HCEC 1CT (cell line): ENCODE measurements at places on chromosomes 7 and 10.

DNA sequence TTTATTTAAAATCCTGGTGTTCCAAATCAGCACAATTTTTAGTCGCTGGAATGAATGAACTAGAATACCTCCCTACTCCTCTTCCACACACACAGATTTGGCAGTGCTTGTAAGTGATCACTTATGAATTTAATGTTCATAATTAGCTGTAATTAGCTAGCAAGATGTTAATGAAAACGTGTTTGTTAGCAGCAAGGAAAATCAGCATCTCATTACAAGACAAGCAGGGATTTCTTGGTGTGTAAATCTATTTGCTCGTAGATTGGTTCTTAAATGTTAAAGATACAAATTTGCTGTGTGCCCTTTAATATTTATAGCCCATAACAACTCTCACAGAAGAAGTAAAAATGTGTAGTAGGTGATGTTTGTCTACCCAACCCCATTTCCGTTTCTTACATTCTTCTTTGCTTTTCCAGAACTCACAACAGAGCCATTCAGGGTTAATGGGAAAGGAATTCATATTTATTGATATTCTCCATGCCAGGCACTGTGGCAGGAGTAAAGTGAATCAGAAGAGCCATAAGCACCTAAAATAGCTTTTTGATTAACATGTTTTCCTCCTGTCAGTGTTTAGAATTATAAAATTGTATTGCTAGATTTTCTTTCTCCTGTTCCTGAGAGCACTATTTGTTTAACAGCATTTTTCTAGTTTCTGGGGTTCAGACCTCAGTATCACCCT is 49.6 kb downstream of the SEMA3C start:
- DNase-seq = no peak

DNA sequence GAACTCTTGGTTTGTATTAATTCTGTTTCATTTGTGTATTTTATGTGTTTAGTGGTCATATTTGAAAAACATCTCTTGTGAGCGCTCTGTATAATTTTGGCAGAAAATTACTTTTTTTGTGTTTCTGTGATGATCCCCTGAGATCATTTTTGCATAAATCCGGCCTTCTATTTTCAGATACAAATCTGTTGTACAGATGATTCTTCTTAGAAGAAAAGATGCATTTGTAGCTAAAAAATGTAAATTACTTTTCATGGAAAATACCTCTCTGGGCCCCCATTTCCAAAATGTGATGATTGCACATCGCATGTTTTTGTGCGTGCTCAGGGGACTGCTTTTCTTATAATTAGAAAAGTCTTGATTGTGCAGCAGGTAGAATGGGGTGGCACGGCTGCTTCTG is 395.4 kb downstream of the LRMDA start:
- DNase-seq = no peak

DNA sequence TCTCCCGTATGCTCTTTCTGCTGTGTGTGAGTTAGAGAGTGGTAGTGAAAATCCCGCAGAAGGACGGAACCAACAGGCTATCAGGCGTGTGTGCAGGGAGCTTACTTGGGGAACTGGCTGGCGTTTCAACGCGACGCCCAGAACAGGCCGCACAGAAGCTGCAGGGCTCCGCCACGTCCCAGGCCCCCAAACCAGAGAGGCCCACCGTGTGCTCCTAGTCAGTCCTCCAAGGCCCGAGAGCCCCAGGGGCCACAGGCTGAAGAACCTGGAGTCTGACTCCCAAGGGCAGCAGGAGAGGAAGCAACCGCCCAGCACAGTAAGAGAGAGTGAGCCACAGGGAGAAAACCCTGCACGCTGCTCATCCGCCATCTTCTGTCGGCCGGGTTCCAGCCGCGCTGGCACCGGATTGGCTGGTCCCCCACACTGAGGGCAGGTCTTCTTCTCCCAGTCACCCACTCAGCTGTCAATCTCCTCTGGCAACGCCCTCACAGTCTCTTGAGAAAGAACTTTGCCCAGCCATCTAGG is 730.6 kb upstream of the VSTM2A start:
- no peak for DNase-seq

DNA sequence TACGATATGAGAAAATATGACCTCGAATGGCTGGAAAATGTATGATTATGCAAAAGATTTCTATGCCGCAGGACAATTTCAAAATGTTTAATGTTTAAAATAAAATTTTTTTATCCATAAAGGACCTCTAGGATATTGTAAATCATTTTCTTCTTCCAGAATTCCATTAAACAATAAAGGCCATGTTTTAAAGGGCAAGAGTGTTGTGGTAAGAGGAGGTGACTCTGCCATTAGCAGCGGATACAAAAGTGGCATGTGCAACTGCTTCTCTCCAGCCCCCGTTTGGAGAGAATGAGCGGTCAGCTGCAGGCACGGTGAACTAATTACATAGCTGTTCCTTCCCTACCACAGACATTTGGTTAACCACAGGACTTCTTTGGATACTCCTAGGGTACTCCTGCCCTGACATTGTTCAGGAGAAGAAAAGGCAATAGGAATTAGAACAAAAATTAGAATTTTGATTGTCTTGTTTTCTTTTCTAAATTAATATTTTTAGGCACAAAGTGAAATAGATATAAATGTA is 63.8 kb downstream of the HBP1 start:
- peak; percentile 22 for DNase-seq

DNA sequence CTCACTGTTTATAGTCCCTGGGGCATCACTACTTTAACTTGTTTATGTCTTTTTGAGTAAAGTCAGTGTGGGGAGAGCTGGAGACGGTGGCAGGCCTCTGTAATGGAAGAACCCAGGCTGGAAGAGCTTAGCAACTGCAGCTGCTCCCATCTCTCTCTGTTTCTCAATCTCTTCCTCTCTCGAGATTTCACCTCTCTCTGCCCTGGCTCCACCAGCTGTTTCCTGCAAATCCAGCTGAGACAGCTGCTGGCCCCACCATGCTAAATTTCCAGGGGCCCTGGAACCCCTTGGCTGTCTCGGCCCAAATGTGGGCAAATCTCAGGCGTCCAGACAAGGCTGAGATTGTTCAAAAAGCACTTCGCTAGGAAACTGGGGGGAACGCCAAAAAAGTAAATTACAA is 25.8 kb upstream of the SLF2 start:
- DNase-seq = no peak

DNA sequence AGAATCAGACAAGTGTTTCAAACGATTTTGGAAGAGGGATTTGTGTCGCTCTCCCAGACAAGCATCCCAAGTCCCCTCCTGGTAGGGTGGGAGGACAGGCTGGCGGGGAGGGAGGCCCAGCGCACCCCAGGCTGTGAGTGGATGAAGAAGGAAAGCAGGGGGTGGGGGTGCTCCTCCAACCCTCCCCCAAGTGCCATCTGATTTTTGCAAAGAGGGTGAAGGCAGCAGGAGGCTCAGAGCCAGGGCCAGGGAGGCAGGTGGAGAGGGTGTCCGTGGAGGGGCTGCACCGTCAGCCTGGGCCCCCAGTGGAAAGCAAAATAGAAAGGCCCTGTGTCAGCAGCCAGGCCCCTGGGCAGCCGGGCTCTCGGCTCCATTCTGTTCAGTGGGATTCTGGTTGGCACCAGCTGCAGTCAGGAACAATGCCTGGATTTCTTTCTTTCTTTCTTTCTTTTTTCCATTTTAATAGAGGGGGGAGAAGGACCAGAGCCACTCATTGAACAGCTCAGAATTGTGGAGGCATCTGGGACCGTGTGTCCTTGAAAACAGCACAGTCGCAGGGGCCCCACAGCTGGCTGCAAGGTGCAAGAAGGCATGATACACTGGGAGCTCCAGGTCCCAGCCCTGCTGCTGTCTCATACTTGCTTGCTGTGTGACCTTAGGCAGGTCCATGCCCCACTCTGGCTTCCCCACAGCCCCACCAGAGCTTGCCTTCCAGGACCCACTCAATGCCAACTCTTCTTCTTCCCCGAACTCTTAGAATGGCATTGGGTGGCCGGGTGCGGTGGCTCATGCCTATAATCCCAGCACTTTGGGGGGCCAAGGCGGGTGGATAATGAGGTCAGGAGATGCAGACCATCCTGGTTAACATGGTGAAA is 7.1 kb upstream of the ZMIZ1 start:
- no peak for DNase-seq

- no peak for DNase-seq
These were observed 113.6 kb downstream of the EEPD1 start for GRCh38 chr7:36266683-36267082.

DNA sequence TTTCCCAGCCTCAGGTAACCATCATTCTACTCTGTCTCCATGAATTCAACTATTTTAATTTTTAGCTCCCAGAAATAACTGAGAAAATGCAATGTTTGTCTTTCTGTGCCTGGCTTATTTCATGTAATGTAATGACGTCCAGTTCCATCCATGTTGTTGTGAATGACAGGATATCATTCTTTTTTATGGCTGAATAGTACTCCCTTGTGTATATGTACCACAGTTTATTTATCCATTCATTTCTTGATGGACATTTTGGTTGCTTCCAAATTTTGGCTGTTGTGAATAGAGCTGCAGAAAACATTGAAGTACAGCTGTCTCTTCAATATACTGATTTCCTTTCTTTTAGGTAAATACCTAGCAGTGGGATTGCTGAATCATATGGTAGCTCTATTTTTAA is 10.5 kb downstream of the ATRNL1 start:
- no peak for DNase-seq
